ENCODE measurements at places on chromosomes 12 and 14. TPM values are rescaled to one million over a fixed set of nuclear protein-coding genes. Genes with fewer than 3 reads are reported as not detected.

ATP2A2 gene
- total RNA-seq = 1,597 TPM

ENDOU gene
- total RNA-seq = 0.55 TPM

- DNase-seq = no peak
Measured at GRCh38 chr12:75721796-75722195, 210.4 kb upstream of the KRR1 start.

- DNase-seq = no peak
Measured at GRCh38 chr12:117188961-117189724, 1.1 kb downstream of the FBXO21 start.

- no peak for DNase-seq
Measured at GRCh38 chr14:89926694-89927093, 27.8 kb downstream of the EFCAB11 start.
